ENCODE measurements at places on chromosomes 3 and 15. TPM values are rescaled to one million over a fixed set of nuclear protein-coding genes. Genes with fewer than 3 reads are reported as not detected.

ALAS1 gene
- 93.6 TPM for total RNA-seq

DNA sequence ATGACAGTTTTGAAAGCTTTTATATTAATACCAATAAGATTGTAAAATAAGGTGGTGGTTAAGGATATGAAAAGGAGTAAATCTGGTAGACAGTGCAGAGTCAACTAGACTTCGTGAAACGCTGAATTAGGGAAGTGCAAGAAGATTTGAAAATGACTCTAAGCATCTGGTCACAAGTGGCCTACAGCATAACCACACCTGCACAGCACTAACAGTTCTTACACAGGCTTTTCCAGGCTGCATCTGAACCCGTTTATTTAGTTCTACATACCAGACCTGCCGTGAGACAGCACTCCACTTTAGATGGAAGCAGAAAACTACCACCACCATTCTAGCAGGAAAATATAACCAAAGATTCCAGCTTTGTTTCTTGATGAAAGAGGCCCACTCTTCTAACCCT lies 1.9 kb downstream of the DMXL2 start:
- no peak for DNase-seq
- peaks cover 29% of the 10 kb centered on the region for H3K27me3 ChIP-seq
- peak overlapping the region; percentile 8 for H3K4me3 ChIP-seq

DNA sequence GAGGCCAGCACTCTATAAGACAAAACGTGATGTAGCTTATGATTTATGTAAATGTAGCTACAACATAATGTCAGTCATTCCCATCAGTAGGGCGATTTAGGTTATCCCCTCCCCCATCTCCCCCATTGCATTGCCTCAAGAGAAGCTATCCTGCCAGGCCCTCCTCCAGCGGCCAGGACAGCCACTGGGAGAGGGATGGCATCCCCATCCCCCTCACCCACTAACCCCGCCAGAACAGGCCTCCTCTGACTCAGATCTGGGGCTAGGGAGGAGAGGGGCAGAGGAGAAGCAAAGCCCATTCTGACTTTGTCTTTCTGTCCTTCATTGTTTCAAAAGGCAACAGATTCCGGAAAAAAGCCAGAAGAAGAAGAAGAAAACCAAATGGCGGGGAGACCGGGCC lies 32.6 kb upstream of the ESYT3 start:
- H3K27ac ChIP-seq, result no peak overlapping the region
- peaks cover 20% of the 10 kb centered on the region for H3K27me3 ChIP-seq
- no peaks in the 10 kb centered on the region for H3K36me3 ChIP-seq
- no peaks in the 10 kb centered on the region for H3K4me1 ChIP-seq

- H3K36me3 ChIP-seq, result no peaks in the 10 kb centered on the region
- H3K4me3 ChIP-seq, result no peak overlapping the region
- H3K27ac ChIP-seq, result no peak overlapping the region
- DNase-seq, result no peak
- no peaks in the 10 kb centered on the region for H3K27me3 ChIP-seq
- no peaks in the 10 kb centered on the region for H3K4me1 ChIP-seq
Observed at GRCh38 chr3:110344897-110345767, 726.5 kb upstream of the NECTIN3 start.

GRCh38 chr3:775178-775880 lies 317.5 kb upstream of the CNTN6 start:
- no peak overlapping the region for H3K4me3 ChIP-seq
- no peaks in the 10 kb centered on the region for H3K27me3 ChIP-seq

Measured in natural killer cell treated with Interleukin-12 subunit alpha and Interleukin-12 subunit beta and Interleukin-15 and Interleukin-18, amount 100 ng/mL, for 72 hours (primary cell).